Stimulated activated CD8-positive, alpha-beta memory T cell treated with anti-CD3 and anti-CD28 coated beads, Interleukin-2, amount 100 ng/mL, for 1 hour (primary cell): ENCODE measurements at places on chromosomes 3 and 15.

GRCh38 chr15:57551715-57552677, 39.7 kb upstream of the MYZAP start:
- DNase-seq = no peak

DNA sequence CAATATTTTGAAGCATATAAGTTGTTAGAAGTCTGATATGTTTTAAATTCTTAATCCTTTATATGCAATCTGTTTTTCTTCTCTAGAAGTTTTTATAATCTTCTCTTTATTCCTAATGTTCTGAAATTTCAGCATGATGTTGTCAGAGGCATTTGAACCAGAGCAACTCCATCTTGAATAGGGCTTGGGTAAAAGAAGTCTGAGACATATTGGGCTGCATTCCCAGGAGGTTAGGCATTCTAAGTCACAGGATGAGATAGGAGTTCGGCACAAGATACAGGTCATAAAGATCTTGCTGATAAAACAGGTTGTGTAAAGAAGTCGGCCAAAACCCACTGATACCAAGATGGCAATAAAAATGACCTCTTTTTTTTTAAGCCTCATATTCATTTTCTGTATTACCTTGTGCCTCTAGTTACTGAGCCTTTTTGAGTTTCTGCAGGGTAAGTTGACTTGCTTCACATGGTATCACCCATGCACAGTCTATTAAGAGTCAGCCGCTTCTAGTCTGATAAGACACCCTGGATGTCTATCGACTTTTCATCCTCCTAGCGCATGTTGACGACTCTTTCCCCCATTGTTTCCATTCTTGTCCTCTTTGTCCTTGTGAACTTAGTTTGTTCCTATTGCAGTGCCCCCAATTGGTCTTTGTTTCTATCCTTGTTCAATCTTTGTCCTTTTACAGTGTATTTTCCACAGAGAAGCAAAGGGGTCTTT, 80.8 kb upstream of the RNU6-1 start:
- DNase-seq = no peak

GRCh38 chr15:59360305-59360704, 12.4 kb downstream of the MYO1E start:
- no peak for DNase-seq

DNA sequence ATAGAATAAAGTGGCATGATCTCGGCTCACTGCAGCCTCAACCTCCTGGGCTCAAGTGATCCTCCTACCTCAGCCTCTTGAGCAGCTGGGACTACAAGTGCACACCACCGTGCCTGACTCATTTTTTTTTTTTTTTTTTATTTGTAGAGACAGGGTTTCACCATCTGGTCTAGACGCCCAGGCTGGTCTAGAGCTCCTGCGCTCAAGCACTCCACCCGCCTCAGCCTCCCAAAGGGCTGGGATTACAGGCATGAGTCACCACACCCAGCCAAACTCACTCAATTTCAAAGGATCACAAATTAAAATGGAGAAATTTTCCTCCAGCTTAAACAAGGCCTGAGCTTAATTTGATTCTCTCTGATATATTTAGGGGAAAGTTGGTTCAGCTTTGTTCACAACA, 27.3 kb upstream of the NMB start:
- no peak for DNase-seq

GRCh38 chr3:52430416-52430810, 14.5 kb downstream of the SEMA3G start:
- no peak for DNase-seq

DNA sequence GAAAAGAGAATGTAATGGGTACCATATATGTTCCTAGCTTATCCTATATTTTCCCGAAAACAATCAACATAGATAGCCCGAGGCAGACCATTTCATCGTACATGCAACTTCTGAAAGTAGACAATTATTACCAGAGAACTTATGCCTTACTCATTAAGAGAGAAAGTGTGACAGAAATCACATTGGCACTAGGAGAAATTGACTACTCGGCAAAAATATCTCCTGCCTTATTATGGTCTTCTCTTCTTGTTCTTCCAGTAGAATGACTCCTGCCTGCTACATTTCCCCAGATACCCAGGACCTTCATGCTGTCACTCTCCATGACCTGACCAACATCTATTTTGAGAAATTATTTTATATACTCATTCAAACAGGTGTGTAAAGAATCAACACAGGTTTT, 1015.7 kb downstream of the TUSC7 start:
- DNase-seq = no peak

DNA sequence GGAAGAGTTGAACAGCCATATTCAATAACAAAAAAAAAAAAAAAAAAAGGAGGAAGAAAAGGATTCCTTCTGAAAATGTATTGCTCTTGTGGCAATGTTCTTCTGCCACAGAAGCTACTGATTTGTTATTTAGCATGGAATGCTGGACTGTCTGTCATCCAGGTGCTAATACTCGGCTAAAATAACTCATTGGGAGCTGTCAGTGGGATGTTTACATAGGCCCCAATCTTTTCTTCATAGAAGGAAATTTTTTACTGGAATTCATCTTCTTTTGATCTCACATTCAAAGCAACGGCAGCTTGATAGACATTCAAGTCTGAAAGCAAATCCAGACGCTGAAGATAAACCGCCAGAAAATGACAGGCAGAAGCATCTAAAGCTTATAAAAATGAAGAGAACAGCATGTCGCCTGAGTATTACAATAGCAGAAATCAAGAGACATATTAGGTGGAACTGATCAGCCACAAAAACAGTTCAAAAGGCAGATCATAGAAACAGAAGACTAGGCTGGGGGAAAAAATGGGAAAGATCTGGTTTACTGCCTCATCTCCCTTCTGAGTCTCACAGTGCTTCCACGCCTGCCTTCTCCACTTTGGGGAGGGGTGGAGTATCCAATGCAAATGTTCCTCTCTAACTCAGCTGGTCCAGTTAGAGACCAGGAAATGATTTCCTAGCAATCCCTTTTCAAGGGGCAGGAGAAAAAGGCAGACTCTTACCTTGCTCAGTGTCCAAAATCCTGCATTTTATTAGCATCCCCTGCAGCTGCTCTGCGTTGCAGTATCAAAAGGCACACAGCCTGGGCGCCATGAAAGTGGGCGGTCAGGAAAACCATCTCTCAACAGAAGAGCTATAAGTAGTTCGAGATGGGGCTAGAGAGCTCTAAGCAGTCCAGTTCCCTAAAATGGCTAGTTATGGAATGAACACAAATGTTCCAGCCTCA, 451.9 kb downstream of the FOXP1 start:
- no peak for DNase-seq

DNA sequence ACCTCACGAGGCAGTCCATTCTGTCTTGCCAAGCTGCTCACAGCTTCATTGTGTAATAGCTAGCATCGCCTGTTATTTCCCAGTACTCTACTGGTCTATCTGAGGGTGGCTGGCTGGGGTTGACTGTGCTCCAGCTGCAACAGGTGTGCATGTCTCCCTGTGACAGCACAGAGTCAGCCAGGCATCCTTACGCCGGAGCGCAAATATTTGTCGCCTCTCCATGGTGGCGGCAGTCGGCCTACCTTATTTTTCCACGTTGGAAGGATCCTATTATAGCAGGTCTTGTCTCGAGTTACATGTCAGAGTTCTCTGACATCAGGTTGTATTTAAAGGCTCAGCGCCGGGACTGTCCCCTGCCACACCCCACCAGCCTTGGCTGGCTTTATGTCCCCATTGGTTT, 307.1 kb downstream of the TLE3 start:
- DNase-seq = no peak
